ENCODE measurements at places on chromosomes 7 and 10.
A peak's percentile ranks its signal among the peaks of the same experiment; 100 is the strongest.

DNA sequence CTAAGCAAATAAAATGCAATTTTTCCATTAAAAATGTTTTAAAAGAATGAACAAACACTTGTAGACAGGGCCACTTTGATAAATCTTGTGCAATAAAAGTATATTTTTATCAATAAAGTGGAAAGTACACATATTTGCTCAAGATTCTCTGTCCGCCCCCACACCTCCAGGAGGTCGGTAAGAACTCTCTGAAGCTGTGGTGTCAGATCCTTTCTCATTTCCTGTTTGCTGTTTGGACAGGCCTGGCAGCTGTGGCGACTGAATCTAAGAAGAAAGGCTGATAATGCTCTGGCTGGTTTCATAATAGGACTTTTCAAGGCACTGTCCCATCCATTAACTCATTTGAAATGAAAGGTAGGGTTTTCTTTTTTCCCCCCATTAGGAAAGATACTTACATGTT is 15.3 kb upstream of the ASB4 start:
- no peak for DNase-seq

- no peak for DNase-seq
These were observed 583.6 kb upstream of the MGMT start for GRCh38 chr10:128883231-128884032.

- no peak for DNase-seq
These were observed 21.7 kb upstream of the NKX6-2 start for GRCh38 chr10:132807621-132808049.

DNA sequence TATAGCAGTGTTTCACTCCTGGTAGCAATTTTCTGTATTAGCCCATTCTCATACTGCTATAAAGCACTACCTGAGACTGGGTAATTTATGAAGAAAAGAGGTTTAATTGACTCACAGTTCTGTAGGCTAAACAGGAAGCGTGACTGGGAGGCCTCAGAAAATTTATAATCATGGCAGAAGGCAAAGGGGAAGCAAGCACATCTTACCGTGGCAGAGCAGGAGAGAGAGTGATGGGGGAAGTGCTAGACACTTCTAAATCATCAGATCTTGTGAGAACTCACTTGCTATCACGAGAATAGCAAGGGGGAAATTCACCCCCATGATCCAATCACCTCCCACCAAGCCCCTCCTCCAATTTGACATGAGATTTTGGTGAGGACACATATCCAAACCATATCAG is 131.6 kb upstream of the EFCAB10 start:
- DNase-seq = no peak

DNA sequence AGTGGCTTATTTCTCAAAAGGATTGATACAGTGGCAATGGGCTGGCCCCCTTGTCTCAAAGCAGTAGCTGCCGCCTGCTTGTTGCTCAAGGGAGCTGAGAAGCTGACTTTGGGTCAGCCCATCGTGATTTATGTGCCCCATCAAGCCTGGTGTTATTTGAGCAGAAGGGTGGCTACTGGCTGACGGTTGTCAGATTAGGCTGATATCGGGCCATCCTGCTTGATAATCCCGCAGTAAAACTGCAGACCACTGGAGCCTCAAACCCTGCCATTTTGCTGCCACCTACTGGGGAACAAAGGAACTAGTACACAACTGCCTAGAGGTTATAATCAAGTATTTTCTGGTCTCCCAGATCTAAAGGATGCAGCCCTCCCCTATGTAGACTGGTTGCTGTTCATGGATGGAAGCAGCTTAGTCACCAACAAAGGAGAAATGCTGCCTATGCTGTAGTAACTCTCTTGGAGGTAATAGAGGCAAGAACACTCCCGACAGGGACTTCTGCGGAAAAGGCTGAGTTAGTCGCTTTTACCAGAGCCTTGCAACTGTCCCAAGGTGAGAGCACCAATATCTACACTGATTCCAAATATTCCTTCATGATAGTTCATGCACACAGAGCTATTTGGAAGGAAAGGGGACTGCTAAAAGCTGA is 65.9 kb upstream of the ZNF92 start:
- peak; percentile 12 for DNase-seq

GRCh38 chr10:15352836-15353235 is 18.3 kb downstream of the FAM171A1 start:
- DNase-seq = no peak

DNA sequence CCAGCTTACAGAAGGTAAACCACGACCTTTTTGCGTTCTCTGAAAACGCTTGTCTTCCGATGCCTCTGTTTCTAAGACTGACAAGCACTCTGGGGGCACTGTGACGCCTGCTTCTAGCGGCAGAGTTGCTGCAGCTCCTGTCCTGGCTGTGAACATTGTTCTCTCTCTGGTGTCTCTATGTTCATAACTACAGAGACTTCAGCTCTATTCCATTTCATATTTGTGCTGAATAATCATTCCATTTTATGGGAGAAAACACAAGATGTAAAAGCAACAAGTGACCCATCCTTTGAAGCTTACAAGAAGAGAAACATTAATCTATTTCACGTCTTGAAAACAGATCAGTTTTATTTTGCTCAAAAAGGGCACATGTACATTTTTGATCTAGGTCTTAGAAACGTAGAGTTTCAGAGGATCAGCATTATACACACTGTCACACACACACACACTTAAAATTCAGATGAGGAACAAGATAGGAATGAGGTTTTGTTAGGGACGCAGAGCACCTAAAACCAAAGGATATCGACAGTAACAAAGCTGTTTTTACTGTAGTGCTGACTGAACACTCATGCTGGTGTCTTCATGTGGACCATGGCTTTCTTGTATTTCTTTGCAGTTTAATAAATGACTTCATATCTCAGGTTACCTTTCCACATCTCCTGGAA is 3.0 kb downstream of the IKZF1 start:
- peak; percentile 44 for DNase-seq

- DNase-seq = no peak
These were observed 68.9 kb downstream of the KLF6 start for GRCh38 chr10:3716093-3716492.

- no peak for DNase-seq
These were observed 75.8 kb downstream of the ZMIZ1 start for GRCh38 chr10:79144351-79145173.

GRCh38 chr10:71740069-71740653 is 20.6 kb upstream of the C10orf105 start:
- DNase-seq = no peak

DNA sequence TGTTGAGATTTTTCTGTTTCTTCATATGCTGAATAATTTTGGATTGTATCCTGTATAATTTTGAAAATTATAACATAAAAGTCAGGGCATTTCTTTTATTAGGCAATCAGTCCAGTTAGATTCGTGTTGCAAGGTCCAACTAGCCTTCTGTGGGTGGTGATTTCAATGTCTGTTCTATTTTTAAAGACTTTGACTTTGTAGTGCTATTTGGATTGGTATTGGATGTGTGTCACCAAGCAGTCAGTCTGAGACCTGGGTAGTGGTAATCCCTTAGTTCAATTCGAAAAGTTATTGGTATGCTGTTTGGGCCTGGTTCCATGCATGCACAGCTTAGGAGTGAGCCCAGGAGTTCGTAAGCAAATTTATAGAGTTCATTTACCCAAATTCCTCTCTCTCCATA is 82.2 kb downstream of the EPDR1 start:
- no peak for DNase-seq

DNA sequence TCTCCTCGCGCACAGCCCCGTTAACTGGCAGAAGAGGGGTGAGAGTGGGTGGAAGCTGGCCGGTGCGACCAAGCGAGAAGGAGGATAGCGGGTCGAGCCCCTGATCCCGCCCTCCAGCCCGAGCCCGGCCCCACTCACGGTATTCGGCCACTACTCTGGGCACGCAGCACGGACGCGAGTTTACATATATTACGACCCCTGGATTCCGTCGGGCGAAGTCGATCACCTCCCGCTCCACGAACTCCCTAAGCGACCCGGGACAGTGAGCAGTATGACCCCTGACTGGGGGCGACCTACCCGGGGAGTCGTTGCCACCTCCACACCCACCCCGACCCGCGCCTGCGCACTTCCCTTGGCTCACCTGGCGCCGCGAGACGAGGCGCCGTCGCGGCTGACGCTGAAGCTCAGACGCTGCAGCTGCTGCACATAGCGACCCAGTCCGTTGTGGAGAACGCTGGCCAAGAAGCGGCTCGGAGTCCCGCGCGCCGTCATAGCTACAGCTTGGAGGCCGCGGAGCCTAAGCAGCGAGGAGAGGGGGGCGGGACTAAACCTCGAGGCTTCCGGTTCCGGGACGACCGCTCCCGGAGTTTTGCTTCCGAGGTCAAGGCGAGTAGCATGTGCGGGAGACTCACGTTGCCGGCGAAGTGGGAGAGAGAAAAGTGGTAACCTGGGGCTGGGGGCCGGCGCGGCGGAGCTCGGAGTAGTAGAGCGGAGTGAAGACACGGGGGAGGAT is at the start of the genes MRPL43 and TWNK:
TSS of gene MRPL43 (minus strand) at position 546 of the 733 bp plus-strand sequence. CDS start at position 492, 54 bp downstream.
TSS of gene TWNK (plus strand) at position 592 of the 733 bp plus-strand sequence. CDS start 668 bp downstream, outside the sequence.
- DNase-seq = peak; percentile 81

DNA sequence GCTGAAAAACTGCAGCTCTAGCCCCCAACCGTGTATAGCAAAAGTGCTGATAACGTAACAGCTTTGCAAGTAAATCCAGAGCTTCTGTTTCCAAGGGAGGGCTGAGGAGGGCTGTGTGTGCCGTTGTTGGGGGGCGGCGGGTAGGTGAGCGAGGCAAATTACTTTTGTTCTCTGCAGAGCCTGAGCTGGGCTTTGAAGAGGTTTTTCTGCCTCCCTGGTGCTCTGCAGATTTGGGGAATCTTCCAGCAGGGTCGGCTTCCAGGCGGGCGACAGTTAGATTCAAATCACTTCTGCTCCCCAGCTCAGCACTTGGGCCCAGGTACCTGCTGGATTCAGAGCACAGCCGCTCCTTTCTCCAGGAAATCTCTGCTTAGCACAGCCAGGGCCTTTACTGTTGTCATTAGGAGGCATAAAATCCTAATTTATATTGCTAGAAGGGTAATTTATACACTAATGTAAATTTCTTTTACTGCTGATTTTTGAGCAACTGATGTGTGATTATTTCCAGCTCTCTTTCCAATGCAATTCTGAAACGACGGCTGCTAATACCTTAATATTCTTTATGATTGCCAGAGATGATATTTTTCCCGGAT is 442.4 kb downstream of the TYW1 start:
- DNase-seq = no peak

GRCh38 chr7:142459551-142459963 is 201.7 kb upstream of the PRSS58 start:
- DNase-seq = no peak

DNA sequence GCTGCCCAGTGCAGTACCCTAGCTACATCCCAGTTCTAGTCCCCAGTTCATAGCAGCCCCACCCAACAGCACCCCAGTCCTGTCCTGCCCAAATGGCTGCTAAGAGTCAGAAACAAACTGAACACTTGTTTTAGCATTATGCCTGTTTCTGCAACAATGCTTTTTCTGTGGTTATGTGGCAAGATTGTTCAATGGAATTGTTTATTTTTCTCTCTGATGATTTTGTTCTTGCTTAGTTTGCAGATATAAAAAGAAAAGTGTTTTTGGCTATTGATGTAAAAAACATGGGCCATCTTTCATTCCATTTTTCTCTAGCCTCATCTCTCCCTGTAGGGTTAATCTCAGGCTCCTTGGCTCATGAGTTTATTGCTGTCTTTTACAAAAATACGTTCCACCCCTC is 42.5 kb downstream of the LRRC4 start:
- no peak for DNase-seq

DNA sequence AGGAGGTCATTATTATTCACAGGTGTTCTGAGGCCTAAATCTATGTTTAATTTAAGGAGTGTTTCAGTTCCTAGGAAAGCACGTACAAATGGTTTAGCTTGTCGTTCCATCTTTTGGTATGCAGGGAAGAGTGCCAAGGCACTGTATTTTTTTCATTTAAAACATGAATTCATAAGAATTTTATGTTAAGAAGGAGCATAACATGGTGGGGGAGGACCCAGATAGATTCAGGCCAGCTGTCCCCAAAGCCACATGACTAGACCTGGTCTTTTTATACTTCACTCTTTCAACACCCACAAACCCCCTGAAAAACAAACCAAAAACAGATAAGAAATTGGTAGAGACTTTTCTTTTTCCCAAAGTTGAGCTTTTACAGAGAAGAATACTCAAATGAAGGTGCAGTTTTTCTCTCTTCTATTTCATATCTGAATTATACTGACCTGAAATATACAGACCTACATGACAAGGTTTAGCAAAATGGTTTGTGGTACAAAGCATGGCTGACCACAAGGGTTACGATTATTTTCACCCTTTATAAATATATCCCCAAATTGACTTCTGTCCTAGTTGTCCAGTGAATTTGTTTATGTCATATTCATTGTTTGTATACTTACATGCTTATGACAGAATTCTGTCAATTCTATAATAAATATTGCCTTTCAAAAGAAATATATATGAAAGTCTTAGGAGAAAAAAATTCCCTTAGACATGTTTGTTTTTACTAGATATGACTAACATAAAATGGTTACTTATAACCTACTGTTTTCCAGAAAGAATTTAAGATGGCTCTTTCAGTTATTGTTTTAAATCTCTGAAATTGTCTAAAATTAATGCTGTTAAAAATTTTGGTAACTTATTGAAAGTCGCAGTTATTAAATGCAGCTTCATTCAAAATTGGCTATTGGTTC is 71.3 kb downstream of the AP3M1 start:
- DNase-seq = no peak

GRCh38 chr10:6148908-6149307 is 53.8 kb upstream of the PFKFB3 start:
- no peak for DNase-seq

- DNase-seq = no peak
These were observed 23.3 kb downstream of the PRTFDC1 start for GRCh38 chr10:24929056-24929544.

DNA sequence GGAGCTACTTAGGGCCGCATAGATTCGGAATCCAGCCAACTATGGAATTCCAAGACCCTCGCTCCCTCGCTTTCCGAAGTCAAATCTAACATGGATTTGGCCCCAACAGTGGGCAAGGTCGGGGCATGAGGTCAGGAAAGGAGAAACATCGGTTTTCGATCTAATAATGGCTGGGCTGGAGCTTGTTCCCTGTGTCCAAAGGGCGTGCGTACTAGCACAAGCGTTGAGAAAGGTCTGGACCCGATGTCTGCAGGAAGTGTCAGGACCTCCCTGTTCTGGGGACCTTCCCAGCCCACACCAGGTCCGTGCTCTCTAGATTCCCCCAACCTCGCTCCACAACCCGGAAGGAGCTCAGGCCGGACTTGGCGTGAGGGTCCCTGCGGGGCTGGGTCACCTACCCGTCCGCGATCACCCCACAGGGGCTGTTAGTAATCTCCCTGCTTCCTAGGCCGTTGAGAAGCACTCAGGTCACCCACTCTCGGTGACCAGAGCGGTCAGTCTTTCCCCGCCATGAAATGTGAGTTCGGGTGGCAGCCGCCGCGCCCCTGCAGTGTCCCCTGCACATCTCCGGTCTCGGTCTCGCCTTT is 4.8 kb downstream of the FEZF1 start:
- no peak for DNase-seq

GRCh38 chr10:122140461-122140902 is 130.6 kb upstream of the BTBD16 start:
- DNase-seq = no peak

- DNase-seq = no peak
These were observed 34.9 kb upstream of the CALD1 start for GRCh38 chr7:134744569-134744968.

- no peak for DNase-seq
These were observed 358.7 kb downstream of the PHF14 start for GRCh38 chr7:11332186-11332864.

Measured in T-helper 9 cell (primary cell).